Fibroblast of skin of left quadriceps (primary cell): ENCODE measurements at places on chromosomes 16 and 17.
A peak's percentile ranks its signal among the peaks of the same experiment; 100 is the strongest.

DNA sequence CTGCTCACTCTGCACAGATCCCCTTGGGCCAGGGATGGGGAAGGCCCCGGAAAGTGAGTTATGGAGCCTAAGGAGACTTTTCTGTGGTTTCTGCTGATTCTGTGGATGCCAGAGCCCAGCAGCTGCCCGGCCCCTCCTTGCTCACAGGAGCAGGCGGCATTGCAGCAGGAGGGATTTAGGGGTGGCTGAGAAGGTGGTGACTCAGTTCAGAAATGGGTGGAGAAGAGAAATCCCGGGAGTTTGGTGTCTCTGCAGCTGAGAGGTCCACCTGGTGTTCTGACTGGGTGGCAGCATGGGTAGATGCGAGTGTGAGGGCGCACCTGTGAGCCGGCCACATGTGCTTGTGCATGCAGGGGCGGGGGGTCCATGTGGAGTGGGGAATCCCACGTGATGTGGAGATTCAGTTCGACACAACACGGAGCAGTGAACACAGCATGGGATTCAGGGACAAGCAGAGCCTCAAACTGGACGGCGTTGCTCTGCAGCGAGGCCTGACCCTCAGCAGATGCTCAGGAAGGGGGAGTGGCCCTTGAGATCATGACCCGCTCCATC, 16.0 kb upstream of the SPPL2C start:
- DNase-seq = no peak

DNA sequence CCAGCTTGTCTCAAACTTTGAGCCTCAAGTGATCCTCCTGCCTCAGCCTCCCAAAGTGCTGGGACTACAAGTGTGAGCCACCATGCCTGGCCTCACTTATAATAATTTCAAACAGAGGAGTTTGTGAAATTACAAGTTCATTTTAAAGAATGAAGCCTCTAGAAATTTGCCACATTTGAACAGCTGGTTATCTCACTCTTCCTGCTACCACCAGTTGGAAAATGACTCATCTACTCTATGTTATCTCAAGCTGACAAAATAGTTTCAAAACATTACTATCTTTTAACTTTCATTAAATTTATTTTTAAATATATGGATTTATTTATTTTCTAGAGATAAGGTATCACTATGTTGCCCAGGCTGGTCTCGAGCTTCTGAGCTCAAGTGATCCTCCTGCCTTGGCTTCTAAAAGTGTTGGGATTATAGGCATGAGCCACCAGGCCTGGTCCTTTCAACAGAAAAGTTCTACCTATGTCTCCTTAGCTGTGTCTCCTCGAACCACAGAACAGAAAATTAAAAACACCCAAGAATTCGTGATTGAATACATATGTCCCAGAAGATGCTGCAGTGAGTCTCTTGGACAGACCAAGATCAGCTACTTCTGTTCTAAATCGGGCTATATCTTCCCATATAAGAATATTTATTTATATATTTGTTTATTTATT, 47.6 kb downstream of the MYH13 start:
- DNase-seq = no peak

GRCh38 chr17:6508016-6508415, 48.3 kb downstream of the PITPNM3 start:
- no peak for DNase-seq

DNA sequence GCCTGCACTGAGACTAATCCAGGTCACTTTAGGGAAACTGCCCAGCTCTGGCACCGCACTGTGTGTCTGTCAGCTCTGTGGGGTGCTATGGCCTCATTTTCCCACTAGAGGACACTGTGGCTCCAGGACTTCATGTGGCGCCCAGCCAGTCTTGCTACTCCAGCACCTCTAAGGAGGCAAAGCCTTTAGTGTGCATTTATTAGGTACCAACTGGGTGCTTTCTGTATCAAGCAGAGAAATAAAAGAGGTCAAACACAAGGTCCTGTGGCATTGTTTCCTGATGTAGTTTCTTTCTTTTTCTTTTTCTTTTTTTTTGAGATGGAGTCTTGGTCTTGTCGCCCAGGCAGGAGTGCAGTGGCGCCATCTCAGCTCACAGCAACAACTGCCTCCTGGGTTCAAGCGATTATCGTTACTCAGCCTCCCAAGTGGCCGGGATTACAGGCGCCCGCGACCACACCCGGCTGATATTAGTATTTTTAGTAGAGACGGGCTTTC, 12.5 kb upstream of the RHBDL3 start:
- DNase-seq = peak; percentile 42

DNA sequence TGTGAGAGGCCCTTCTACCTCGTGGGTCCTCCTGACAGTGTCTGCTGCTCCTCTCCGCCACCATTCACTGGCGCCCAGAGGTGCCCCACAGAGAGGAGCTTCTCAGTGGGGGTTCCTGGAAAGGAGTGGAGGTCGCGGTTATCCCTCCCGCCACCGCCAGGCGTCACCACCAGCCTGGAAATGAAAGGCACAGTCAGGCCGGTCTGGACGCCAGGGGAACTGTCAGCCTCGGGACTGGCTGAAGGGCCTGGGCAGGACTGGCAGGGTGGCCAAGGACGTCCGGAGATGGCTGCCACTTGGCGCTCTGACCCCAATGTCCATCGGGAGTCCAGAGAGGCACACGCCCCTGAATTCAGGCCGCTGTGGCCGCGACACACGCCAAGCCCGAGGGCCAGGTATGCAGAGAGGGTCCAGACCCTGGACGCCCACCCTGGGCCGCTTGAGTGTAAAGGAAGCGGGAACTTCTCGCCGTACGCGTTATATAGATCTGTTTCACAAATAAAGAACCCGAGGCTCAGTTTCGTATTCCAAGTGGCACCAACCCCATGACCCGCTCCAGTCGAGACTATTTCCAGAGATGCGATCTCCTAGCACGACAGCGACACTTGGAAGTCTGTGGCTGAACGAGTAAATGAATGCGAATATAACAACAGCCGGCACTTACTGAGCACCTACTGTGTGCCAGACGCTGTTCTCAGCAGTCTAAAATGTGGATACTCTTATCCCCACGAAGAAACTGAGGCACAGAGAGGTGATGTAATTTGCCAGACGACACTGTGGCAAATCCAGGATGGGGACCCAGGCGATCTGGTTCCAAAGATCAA, 7.6 kb upstream of the NXPH3 start:
- peak; percentile 36 for DNase-seq

DNA sequence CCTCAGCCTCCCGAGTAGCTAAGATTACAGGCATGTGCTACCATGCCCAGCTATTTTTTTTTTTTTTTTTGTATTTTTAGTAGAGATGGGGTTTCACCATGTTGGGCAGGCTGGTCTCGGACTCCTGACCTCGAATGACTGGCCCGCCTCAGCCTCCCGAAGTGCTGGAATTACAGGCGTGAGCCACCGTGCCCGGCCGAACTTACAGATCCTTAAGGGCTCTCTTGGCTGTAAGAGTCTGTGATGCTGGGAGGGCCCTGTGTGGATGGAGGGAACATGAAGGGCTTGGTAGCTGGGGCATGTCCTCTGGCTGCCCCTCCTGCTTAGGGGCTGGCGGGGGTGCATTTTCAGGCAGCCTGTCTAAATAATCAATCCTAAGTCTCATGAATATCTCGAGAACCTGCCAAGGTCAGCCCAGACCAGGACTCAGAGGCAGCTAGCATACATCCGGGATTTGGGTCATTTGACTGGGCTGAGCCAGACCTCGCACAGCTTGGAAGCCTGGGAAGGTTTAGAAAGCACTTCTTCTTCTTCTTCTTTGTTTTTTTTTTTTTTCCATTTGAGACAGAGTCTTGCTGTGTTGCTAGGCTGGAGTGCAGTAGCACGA, 17.1 kb downstream of the SPNS3 start:
- no peak for DNase-seq

GRCh38 chr16:27633721-27634120, 83.8 kb downstream of the KATNIP start:
- no peak for DNase-seq

DNA sequence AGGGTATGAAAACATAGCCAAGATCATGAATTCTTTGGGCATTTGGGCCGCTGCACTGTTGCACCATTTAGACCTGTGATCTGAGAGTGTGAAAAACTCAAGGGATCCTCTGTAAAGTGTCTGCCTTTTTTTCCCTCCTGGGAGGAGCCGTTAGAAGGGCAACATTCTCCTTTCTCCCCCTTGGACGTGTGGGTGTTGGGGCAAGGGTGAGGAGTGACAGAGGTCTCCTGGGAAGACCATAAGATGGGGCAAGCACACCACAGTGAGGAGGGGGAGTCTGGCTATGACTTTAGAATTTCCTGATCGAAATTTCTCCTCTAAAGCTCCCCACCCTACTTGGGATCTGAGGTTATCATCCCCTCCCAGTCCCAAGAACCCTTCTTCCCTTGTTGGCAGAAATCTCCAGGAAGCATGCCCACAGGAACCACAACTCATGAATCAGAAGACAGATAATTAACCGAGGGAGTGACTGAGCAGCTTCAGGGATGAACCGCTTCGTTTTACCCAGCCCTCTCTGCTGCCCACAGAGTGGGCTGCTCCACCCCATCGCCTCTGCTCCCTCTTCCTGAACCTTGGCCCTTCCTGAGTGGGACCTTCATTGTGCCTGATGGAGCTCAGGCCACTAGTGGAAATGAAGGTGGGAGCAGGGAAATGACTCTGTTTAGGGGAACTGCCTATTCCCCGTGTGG, 4.2 kb downstream of the ITGB3 start:
- DNase-seq = peak; percentile 46

GRCh38 chr16:56667581-56668571, at the start of gene MT1G:
MT1G (minus strand) TSS chr16:56668065; CDS start chr16:56667993, 72 bp downstream.
- no peak for DNase-seq

DNA sequence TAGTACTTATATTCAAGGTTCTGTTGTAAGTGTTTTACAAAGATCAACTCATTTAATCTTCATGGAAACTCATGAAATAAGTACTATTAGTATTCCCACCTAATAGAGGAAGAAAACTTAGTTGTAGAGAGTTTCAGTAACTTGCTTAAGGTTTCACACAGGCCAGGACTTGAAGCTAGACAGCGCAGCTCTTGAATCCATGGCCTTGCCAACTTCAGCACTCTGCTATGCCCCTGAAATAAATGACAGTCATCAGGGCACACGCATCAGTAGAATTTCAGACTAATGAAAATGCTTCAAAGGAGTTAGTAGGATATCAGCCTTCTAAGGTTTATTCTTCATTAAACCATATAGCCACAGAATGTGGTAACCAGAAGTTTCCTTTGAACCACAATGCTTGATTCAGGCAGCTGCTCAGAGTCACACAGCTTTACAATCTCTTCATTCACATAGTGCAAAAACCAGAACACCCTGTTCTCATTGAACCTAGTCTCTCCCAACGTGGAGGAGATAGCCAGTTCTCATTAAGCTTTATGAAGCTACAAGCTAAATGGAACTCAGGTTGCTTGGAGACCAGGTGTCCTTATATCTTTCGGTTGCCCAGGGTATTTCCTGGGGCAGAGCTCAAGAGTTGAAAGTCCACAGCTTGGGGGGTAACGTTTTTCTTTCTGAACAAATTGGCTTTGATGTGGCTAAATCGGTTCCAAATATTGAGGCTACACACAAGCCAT, 39.7 kb downstream of the KCNJ2 start:
- DNase-seq = no peak
